ENCODE measurements at places on chromosomes 2 and 18. TPM values are rescaled to one million over a fixed set of nuclear protein-coding genes. Genes with fewer than 3 reads are reported as not detected.

- no peak for DNase-seq
Measured at GRCh38 chr18:42196651-42197050, 241.6 kb downstream of the PIK3C3 start.

GRCh38 chr2:23379220-23379695 lies 5.7 kb upstream of the KLHL29 start:
- no peak for DNase-seq

- no peak for DNase-seq
Measured at GRCh38 chr2:47145466-47145865, 9.6 kb downstream of the STPG4 start.

- no peak for DNase-seq
Measured at GRCh38 chr2:121796239-121796638, 40.8 kb downstream of the TSN start.

GRCh38 chr2:14552818-14553217 lies 79.7 kb upstream of the LRATD1 start:
- DNase-seq, result no peak

GRCh38 chr2:118837621-118838020 lies 9.8 kb downstream of the EN1 start:
- DNase-seq, result no peak

- DNase-seq, result no peak
Measured at GRCh38 chr2:22196806-22197205, 1073.0 kb downstream of the TDRD15 start.

- peak; percentile 96 for DNase-seq
Measured at GRCh38 chr2:27071990-27072830, 756 bp upstream of the OST4 start.

GRCh38 chr2:212692466-212692865 lies 153.9 kb upstream of the ERBB4 start:
- peak; percentile 91 for DNase-seq

DNA sequence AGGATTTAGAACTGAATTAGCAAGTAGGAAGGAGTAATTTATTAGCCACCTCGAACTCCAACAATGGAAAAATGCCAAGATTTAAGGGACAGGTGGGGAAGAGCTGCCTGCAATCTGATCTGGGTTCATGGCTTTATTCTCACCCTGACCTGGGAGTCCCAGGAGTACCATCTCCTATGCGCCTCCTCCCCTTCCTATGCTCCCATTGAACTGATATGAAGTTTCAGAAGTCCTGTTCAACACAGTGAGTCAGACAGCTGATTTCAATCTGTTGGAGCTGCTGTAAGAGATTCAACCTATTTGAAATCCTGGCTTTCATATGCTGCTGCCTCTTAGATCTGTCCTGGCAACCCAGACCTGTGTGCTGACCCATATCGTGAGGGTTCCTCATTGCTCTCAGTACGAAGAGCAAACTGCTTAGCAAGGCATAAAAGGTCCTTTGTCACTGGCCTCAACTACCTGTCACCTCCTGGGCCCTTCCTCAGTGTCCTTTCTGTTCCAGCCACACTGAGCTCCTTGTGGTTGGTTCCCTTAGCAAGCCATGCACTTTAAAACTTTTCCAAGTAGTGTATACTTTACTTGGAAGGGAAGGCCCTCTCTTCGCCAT lies 15.9 kb upstream of the CD28 start:
- no peak for DNase-seq

DNA sequence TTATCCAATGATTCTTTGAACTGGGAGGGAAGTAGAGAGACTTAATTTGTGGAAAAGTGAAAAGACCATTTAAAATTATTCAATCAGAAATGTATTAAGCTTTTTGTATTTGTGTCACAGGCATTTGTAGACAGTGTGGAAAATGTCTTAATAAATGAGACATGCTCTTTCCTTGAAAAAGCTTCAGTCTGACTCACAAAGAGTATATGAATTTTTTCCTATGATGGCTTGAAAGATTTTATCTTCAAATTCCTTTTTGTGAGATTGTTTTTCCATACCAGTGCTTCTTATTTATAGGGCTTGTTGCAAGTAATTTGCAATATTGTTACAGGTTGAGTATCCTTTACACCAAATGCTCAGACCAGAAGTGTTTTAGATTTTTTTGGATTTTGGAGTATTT lies 39.5 kb downstream of the STON1 start:
- DNase-seq, result no peak

The STAM2 gene
- total RNA-seq, result 41.2 TPM

The CLHC1 gene
- total RNA-seq, result 18.5 TPM

The KYNU gene
- 0.62 TPM for total RNA-seq

The DPP10 gene
- 2.5 TPM for total RNA-seq

The HRH4 gene
- 0.21 TPM for total RNA-seq

The SULT1C2 gene
- 0.92 TPM for total RNA-seq

The PRSS56 gene
- total RNA-seq, result 0.82 TPM

The MEP1B gene
- total RNA-seq, result 0.10 TPM

The PLEKHH2 gene
- 26.0 TPM for total RNA-seq
